ENCODE measurements at places on chromosomes 4 and X.
A peak's percentile ranks its signal among the peaks of the same experiment; 100 is the strongest.

DNA sequence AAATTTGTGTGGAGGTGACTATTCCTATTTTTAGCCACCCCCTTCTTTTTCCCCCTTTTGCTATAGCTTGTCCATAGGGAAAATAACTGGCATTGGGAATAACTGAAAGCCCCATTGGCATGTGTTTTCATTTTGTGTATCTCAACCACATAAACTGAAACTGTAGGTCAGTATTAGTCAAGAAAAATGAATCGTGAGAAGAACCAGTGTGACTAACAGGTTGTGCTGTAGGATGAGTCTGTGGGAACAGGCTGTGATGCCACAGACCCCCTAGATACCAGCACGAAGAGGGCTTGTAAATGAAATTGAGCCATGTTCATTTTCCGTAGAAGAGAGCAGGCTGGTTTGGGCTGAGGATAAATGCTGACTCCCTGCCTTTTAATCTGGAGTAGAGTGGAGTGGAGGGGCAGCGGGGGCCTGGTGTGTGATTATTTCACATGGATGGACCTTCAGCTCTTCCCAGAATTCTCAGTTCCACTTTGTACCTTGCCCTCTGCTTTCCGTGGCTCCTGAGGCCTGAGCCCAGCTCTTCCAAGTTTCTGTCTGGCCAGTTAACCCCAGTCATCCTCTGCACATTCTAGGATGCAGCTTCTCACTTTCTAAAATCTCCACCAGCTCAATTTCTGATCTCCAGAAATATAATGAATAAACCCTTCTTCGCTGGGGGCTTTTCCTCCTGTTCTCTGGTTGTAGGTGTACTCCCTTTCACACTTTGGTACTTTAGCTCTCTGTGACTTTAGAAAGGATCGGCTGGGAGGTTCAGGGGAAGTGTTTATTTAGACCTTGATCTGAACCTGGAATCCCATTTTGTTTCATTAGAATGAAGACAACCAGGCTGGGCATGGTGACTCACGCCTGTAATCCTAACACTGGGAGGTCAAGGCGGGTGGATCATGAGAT lies 37.3 kb downstream of the DCUN1D4 start:
- DNase-seq: no peak

- no peak for DNase-seq
These were observed 619.4 kb upstream of the SPANXN1 start for GRCh38 chrX:144627947-144628346.

DNA sequence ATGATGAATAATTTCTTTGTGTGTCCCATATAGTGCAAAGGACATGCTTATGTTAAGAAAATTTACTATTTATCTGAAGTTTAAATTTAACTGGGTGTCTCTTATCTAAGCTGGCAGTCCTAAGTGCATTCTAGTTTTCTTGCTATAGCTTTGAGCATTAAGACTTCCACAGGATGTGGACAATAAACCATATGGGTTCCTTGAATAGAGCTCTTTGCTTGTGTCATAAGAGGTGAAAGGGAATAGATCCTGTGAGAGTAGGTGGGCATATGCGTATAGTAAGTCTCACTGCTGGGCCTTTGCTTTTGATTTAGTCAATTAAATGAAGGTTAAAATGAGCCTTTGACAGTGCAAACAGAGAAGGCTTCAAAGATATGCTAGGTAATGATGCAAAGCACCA lies 223.4 kb upstream of the GYPA start:
- DNase-seq: no peak

DNA sequence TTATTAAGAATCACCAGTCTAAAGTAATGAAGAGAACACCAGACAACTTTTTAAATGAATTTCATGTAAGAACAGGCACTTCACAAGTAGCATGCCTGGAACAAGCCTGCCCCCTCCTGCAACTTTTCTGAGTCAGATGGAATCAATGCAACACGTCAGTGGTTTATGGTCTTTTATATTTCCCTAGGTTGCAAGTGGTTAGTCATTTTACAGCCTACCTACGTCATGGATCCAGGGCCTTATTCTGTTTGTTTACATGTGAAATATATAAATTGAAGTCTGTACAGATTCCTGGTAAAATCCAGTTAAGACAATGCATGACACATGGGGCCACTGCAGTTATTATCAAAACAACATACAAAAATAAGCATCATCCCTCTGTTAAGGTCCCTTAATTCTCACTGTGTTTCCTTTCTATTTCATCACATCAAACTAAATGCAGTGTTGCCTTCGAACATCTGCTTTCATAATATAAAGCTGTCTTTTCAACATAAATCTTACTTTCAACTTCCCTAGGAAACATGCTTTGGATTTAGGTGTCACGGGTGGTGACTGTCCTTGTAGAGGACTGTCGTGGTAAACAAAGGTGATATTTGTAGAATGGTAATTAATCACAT lies 309.3 kb downstream of the FRMPD4 start:
- peak; percentile 5 for DNase-seq

- DNase-seq: no peak
These were observed 563.5 kb downstream of the PCDH7 start for GRCh38 chr4:31283679-31284078.

DNA sequence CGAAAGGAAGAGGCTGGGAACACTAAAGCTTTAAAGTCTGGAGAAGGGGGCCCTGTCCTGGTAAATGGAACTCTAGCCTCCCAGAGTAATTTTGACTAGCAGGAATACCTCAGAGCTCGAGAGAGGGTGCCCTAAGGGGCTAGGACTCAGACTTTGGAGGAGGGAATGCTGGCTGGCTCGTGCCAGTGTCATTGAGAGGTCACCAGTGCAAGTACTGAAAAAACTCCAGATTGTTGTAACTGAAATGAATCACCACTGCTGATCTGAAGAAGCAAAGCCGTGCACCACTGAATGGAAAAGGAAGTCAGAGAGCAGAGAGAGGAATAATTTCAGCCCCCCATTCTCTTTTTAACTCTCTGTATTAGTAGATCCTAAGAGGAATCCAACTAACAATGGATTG lies 690.2 kb downstream of the FAT4 start:
- DNase-seq: peak; percentile 2

DNA sequence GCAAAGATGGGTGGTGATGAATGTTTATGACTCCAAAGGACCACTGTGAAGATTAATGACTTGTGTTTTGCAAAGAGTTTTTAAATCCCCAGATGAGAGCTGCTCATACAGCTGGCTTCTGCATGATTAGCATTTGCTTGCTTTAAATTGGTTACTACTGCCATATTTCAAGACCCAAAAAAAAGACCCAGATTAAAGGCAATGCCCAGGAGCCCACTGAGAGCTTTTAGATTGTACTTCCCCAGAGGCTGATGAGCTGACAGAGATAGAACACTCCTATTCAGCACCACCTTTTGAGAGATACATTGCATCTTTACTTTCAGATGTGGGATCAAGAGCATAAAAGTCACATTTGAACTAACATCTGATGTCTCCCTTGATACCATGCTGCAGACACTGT lies 142.0 kb downstream of the HNRNPD start:
- DNase-seq: no peak

DNA sequence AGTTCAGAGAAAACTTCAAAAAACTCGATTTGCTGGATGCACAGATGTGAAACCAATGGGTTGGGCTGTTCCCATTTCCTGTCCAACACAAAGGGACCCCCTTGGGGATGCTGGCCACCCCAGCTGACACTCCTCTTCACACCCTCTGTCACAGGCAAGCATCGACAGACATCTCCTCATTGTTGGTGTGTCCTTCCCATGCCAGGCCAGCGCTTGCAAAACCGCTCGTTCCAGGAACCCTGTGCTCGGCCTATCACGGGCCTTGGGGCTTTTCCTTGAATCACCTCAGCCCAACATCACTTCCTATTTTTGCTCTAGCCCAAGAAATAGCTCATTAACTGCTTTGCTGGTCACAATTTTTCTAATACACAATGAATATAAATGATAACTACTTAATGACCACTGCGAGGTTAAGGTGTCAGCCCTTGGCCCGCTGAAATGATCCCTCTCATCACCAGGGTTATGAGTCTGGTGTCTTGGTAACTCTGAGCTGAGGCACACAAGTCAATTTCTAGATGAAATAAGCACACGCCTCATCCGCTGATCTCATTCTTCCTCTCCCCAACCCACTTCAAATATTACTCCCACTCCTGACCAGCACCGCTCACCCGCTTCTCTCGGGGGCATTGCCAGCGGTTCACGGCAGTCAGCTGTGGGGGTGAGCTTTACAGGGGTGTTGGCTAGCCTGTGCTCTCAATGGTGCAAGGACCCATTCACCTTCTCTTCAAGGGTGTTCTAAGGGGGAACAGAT lies 32.3 kb downstream of the BCOR start:
- no peak for DNase-seq

GRCh38 chr4:88447371-88448095 lies 9.4 kb upstream of the HERC5 start:
- no peak for DNase-seq

- no peak for DNase-seq
These were observed 243.0 kb downstream of the PALLD start for GRCh38 chr4:168739886-168740285.
